ENCODE measurements at places on chromosomes 1 and 21.

GRCh38 chr1:183993132-183993531, 44.4 kb downstream of the COLGALT2 start:
- no peaks in the 10 kb centered on the region for H3K36me3 ChIP-seq
- no peak overlapping the region for H3K4me3 ChIP-seq
- no peak overlapping the region for H3K27ac ChIP-seq
- peaks cover 8% of the 10 kb centered on the region for H3K4me1 ChIP-seq
- no peak for DNase-seq

DNA sequence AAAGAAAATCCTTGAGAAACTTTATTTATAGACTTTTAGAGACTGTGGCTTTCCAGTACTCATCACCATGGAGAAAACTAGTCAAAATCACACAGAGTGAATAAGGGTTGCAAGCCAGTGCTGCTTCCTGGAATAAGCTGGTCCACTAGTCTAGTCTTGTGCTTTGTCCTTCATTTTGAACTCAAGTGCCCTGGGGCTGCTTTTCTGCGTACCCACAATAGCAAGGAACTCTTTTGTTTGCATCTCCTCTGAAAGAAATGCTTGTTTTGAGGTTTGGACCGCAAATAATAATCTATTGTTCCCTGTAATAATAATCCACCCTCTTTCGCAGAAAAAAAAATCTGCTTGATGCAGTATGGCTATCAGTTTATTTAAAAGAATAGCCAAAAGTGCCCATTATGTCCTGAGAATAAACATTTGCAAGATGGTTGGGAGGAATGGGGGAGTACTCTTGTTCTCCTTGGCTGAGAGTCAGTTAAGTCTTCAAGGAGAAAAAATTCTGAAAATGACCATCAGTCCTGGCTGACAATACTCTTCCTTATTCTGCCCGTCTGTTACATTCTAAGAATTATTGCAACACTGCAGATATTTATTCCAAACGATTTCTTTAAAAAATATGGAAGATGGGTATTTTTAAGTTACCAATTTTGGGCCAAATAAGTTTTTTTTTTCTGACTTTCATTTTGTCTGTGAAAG, 41.9 kb downstream of the MPZL1 start:
- no peaks in the 10 kb centered on the region for H3K27me3 ChIP-seq
- H3K36me3 ChIP-seq: no peaks in the 10 kb centered on the region
- H3K27ac ChIP-seq: peak overlapping the region; percentile 12
- H3K4me1 ChIP-seq: peaks cover 34% of the 10 kb centered on the region
- DNase-seq: peak; percentile 60

- H3K36me3 ChIP-seq: no peaks in the 10 kb centered on the region
- H3K27ac ChIP-seq: no peak overlapping the region
- DNase-seq: peak; percentile 4
- no peaks in the 10 kb centered on the region for H3K27me3 ChIP-seq
- peaks cover 17% of the 10 kb centered on the region for H3K4me1 ChIP-seq
These were observed 13.7 kb downstream of the WASF2 start for GRCh38 chr1:27476237-27476636.

GRCh38 chr1:175388285-175388684, 195.7 kb upstream of the KIAA0040 start:
- no peak for DNase-seq
- no peaks in the 10 kb centered on the region for H3K36me3 ChIP-seq
- H3K27me3 ChIP-seq: no peaks in the 10 kb centered on the region
- no peak overlapping the region for H3K4me3 ChIP-seq
- H3K4me1 ChIP-seq: no peaks in the 10 kb centered on the region

DNA sequence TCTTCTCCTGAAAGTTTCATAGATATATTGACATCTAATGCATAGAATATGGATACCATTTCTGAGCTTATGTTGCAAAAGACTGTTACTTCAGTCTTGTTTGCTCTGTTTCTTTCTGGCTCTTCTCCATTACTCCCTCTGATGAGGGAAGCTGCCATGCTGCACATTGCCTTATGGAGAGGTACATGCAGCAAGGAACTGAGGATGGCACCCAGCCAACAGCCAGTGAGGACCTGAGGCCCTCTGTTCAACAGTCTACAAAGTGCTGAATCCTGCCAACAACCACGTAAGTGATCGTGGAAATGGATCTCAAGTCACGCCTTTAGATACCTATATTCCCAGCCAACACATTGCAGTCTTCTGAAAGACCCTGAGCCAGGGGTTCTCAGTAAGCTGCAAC, 66.6 kb upstream of the ADAMTS5 start:
- no peak overlapping the region for H3K27ac ChIP-seq
- no peaks in the 10 kb centered on the region for H3K4me1 ChIP-seq
- H3K27me3 ChIP-seq: no peaks in the 10 kb centered on the region
- no peak overlapping the region for H3K4me3 ChIP-seq
- H3K36me3 ChIP-seq: no peaks in the 10 kb centered on the region

- H3K4me1 ChIP-seq: no peaks in the 10 kb centered on the region
- H3K27me3 ChIP-seq: no peaks in the 10 kb centered on the region
- H3K27ac ChIP-seq: no peak overlapping the region
- no peak overlapping the region for H3K4me3 ChIP-seq
- DNase-seq: no peak
These were observed 288.1 kb downstream of the NCAM2 start for GRCh38 chr21:21286170-21286798.

DNA sequence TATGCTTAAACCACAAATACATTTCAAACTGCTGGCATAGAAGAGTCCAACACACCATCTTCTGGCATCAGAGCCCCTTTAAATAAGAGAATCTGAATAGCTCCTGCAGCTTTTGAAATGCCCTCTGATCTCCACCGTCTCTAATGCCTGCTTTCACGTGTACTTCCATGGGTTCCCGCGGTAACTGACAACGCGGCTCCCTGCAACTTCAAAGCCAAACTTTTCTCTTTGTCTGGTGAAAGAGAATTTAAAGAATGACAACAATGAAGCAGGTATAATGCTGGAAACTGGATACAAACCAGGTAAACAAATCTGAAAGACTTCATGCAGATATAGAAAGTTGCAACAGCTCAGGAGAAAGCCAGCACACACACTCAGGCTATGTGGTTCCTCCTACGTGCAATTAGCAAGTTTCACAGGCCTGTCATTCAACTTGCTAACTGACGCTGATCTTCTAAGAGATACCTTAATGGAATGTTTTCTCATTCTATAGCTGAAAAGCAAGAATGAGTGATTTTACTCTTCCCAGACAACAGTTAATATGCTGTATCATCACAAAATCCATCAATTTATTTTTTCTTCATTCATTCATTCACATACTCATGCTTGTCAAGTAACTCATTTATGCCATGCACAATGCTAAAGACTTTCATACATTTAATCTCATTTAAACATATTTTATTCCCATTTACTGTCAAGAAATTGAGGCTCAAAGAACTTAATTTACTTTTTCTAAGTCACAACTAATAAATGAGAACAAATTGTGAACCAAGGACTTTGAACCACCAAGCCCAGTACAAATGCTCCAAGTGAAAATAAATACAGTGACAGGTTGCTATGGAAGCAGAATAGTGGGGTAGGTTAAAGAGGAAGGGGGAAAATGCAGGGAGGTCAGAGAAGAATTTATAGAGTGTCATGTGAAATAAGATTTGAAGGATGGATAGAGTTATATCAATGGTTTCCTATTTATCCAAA, 202.7 kb upstream of the SNX7 start:
- no peaks in the 10 kb centered on the region for H3K4me1 ChIP-seq
- no peak overlapping the region for H3K27ac ChIP-seq
- no peak overlapping the region for H3K4me3 ChIP-seq
- no peaks in the 10 kb centered on the region for H3K36me3 ChIP-seq
- H3K27me3 ChIP-seq: no peaks in the 10 kb centered on the region
- DNase-seq: no peak

GRCh38 chr1:156368889-156369684, at the start of gene RHBG:
Gene RHBG, plus strand, starts transcription at chr1:156369211. Its CDS starts 39 bp downstream, at chr1:156369250.
- peak within 1 kb of the TSS; percentile 46 for H3K4me3 ChIP-seq
- H3K27ac ChIP-seq: no peak within 1 kb of the TSS
- DNase-seq: peak; percentile 68
- H3K27me3 ChIP-seq: no peaks in the 10 kb centered on the region
- H3K36me3 ChIP-seq: no peaks in the 10 kb centered on the region

- H3K27ac ChIP-seq: no peak overlapping the region
- DNase-seq: no peak
- no peaks in the 10 kb centered on the region for H3K36me3 ChIP-seq
- no peak overlapping the region for H3K4me3 ChIP-seq
- peaks cover 9% of the 10 kb centered on the region for H3K4me1 ChIP-seq
These were observed 5.7 kb downstream of the VANGL1 start for GRCh38 chr1:115647507-115647906.

- no peaks in the 10 kb centered on the region for H3K27me3 ChIP-seq
- no peaks in the 10 kb centered on the region for H3K36me3 ChIP-seq
- no peak overlapping the region for H3K4me3 ChIP-seq
- H3K4me1 ChIP-seq: no peaks in the 10 kb centered on the region
These were observed 56.6 kb upstream of the PPP2R5A start for GRCh38 chr1:212228591-212229119.

GRCh38 chr1:111214884-111215283, 12.6 kb upstream of the CHI3L2 start:
- H3K36me3 ChIP-seq: no peaks in the 10 kb centered on the region
- no peaks in the 10 kb centered on the region for H3K27me3 ChIP-seq

DNA sequence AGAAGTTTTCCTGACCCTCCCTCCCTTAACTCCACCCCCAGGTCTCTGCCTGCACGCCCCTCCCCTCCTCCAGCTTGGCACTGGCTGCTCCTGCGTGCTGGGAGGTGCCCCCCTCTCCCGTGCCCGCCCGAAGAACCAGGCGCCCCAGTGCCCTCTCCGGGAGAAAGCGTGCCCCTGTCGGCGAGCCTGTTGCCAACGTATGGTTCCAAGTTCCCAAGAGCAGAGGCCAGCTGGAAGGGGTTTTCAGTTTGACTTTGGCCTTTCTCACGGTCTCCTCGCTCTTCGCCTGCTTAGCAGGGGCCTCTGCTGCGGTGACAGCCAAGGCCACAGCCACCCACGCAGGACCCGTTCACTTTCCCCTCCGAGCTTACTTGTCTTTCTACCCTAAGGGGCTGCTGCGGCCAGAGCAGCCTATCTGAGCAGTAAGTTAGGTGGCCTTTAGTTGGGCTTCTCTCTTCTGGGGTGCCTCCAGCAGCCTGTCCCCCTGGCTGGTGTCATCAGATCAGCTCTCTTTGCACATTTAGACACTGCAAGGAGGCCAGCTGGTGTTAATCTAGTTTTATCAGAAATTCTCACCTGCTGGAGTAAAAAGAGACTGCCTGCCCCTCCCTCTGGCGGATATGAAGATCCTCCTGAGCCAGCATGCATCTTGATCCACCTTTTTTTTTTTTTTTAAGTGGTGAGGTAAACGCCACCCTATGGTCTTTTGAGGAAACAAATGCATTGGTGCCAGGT, 1.5 kb downstream of the STUM start:
- H3K4me3 ChIP-seq: no peak overlapping the region
- peaks cover 27% of the 10 kb centered on the region for H3K4me1 ChIP-seq
- no peaks in the 10 kb centered on the region for H3K27me3 ChIP-seq
- DNase-seq: peak; percentile 64

GRCh38 chr1:240138867-240139266, 47.2 kb downstream of the FMN2 start:
- no peak overlapping the region for H3K4me3 ChIP-seq
- DNase-seq: no peak
- no peaks in the 10 kb centered on the region for H3K4me1 ChIP-seq

DNA sequence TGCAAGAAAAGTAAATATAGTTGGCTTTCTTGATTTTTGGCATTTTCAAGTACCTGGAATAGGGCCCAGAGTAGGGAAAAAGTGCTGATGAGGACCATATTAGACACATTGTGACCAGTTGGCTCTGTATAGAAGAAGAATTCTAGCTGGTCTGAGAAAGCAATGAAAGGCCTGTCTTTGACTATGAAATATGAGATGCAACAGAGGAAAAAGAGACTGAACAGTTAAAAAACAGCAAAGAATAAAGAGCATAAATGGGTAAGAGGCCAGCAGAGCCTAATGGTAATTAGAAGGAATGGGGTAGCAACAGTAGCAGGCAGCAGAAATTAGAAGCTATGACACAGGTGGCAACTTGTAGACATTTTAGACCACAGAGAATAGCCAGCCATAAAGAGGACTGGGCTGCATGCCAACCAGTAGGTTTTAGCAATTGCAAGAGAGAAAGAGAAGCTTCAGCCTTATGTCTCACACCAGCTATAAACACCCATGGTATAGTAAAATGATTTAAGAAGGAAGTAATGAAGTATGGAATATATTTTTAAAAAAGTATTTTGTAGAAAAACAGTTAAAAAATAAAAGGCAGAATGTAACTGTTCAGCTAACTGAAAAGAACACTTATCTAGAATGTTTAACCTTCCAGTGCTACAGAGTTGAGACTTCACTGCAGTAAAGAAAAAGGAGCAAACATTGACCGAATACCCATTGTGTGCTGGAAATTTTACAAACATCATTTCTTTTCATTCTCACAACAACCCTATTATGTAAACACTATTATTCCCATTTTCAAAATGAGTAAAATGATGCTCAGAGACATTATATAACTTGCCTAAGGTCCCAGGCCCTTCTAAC, 114.1 kb downstream of the LHX4 start:
- H3K27me3 ChIP-seq: no peaks in the 10 kb centered on the region
- DNase-seq: peak; percentile 70
- peaks cover 15% of the 10 kb centered on the region for H3K4me1 ChIP-seq
- no peaks in the 10 kb centered on the region for H3K36me3 ChIP-seq
- H3K27ac ChIP-seq: no peak overlapping the region

GRCh38 chr1:192059407-192059806, 98.9 kb upstream of the RGS18 start:
- H3K4me3 ChIP-seq: no peak overlapping the region
- H3K4me1 ChIP-seq: no peaks in the 10 kb centered on the region
- H3K36me3 ChIP-seq: no peaks in the 10 kb centered on the region
- no peak overlapping the region for H3K27ac ChIP-seq

DNA sequence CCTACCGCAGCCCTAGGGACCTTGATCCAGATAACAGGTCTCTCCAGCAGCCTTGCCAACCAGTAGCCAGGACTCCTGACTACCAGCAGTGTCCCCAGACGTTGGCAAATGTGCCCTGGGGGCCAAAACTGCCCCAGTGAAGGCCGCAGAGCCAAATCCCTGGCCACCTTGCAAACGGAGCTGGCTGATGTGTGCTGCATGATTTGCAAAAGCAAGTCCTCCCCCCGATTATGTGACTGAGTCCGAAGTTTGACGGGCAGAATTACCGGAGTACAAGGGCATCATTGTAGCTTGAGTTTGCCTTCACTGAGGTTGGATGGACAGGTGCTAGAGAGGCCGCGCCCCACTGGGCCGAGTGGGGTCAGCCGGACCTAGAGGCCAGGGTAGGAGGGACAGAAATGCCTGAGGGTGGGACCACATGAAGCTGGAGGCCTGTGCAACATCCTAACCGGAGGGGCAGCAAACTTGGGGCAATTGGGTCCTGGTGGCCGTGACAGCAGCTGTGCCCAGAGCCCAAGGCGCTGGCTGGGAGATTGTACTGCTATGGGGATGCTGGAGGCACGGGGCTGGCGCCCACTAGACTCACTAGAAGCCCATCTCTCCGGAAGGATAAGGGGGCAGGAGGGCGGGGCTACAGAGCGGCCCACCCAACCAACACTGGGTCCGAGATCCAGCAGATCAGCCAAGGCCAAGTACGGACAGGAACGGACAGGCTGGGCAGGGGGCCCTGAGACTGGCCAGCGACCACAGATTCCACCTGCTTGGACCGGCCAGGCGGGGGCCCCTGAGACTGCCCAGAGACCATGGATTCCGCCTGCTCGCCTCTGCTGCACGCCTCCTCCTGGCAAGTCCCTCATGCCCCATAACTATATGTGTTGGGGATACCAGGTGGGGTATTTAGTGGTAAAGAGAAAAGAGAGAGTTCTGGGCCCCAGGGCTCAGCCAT, 2.8 kb downstream of the ARHGEF16 start:
- H3K27ac ChIP-seq: peak overlapping the region; percentile 48
- no peaks in the 10 kb centered on the region for H3K27me3 ChIP-seq
- H3K36me3 ChIP-seq: no peaks in the 10 kb centered on the region
- peaks cover 52% of the 10 kb centered on the region for H3K4me1 ChIP-seq

GRCh38 chr1:245058436-245058835, 96.3 kb upstream of the KIF26B start:
- DNase-seq: no peak
- H3K4me3 ChIP-seq: no peak overlapping the region
- H3K27me3 ChIP-seq: no peaks in the 10 kb centered on the region
- H3K36me3 ChIP-seq: no peaks in the 10 kb centered on the region
- no peaks in the 10 kb centered on the region for H3K4me1 ChIP-seq
